Stimulated activated CD4-positive, alpha-beta T cell treated with anti-CD3 and anti-CD28 coated beads, TNF-alpha, amount 100 ng/mL, for 1 hour (primary cell): ENCODE measurements at places on chromosomes 7 and 10.

GRCh38 chr7:72413886-72414285 is 1.7 kb upstream of the CALN1 start:
- DNase-seq, result no peak

DNA sequence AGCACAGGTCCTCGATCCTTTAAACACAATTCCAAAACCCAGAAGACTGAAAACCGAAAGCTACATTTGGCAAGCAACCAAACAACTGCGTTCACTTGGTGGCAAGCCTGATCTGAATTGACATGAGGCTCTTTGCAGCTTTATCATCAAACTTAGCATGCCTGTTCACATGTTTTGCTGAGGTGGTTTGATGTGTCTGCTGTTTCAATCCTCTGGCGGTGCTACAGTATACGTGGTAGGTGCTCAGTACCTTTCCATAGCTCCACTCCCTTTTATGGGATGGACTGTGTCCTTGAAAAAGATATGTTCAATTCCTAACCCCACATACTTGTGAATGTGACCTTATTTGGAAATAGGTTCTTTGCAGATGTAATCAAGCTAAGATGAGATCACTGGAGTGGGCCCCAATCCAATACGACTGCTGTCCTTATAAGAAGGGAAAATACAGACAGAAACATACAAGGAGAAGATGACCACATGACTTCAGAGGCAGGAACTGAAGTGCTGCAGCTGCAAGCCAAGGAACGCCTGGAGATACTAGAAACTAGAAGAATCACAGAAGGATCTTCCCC is 33.4 kb downstream of the CCDC6 start:
- no peak for DNase-seq

GRCh38 chr10:17792991-17793390 is 16.2 kb upstream of the MRC1 start:
- no peak for DNase-seq

- no peak for DNase-seq
Measured at GRCh38 chr7:140635345-140635744, 5.3 kb downstream of the DENND2A start.

- DNase-seq, result no peak
Measured at GRCh38 chr7:95993380-95993779, 221.0 kb downstream of the DYNC1I1 start.

- no peak for DNase-seq
Measured at GRCh38 chr10:89966211-89966610, 264.8 kb downstream of the KIF20B start.

DNA sequence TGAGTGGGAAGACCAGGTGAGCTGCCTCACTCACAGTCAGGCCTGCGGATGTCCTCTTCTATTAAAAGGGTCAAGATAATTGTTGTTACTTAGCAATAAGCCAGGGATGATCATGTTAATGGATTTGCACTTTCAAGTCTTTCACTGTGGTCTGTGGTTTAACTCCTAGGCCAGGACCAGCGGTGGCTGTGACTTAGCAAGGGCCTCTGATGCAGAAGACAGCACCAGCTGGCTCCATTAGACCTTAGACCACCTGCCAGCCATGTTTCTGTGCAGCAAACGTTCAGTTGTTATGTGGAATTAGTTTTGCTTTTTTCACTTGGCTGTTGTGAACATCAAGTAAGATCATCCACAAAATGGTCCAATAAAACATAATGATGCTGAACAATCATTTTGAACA is 537.3 kb downstream of the TNS3 start:
- no peak for DNase-seq

GRCh38 chr7:13151978-13152377 is 464.5 kb downstream of the ARL4A start:
- no peak for DNase-seq

GRCh38 chr10:106023329-106023728 is 1141.2 kb downstream of the SORCS1 start:
- DNase-seq, result no peak

GRCh38 chr7:154178895-154179294 is 126.7 kb downstream of the DPP6 start:
- no peak for DNase-seq

DNA sequence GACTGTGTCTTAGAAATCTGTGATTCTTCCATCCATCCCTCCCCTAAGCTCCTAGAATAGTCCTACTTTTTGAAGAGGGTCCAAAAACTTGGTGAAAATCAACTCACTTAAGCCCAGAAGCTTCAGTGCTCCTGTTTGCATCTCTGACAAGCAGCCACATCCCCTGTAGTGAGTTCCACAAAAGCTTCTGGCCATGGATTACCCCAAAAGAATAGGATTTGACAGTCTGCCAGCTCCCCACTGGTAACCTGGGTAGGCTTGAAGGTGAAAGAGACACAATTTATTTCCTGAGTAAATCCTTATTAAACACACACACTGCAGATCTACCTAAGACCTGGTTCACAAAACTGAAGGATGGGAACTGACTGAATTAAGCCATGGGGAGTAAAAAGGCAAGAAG is 46.5 kb downstream of the LGI1 start:
- no peak for DNase-seq

GRCh38 chr10:11705722-11706121 is 36.5 kb upstream of the ECHDC3 start:
- no peak for DNase-seq

DNA sequence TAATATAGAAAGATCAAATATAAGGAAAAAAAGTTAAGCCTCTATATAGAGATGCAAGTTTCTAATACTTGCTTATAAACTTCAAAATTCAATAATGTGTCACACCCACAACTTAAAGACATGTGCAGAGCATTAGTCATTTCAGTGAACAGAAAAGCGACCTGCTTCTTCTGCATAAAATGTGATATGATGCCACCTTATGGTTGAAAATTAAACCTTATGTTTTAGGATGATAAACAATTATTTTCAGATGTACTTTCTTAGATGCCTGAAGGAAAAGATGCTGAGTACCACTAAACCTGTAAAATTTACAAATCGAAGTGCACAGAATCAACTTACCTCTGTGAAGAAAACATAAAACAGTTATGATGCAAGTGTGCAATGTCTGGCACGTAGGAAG is 96.0 kb downstream of the MTERF1 start:
- no peak for DNase-seq

GRCh38 chr7:46115410-46115809 is 194.3 kb upstream of the IGFBP3 start:
- no peak for DNase-seq

GRCh38 chr7:136214356-136214755 is 237.2 kb upstream of the MTPN start:
- no peak for DNase-seq

DNA sequence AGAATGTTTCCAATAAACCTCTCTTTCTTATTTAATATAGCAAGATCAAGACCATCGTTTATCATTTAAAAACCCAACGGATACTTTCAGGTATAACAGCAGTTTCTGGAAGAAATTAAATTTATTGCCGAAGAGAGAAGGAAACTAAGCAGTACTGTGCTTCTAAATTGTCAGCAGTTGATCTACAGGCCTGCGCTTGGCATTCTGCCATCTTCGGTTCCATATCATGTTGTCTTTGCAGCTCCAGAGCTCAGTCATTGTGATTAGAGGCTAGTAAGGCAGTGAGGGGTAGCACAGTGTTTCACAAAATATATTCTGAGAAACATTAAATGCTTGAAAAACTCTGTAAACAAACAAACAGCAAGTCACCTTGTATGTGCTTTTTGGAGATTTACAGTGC is 301.3 kb downstream of the REEP3 start:
- DNase-seq, result no peak

- DNase-seq, result no peak
Measured at GRCh38 chr7:125423458-125424155, 494.0 kb upstream of the POT1 start.

DNA sequence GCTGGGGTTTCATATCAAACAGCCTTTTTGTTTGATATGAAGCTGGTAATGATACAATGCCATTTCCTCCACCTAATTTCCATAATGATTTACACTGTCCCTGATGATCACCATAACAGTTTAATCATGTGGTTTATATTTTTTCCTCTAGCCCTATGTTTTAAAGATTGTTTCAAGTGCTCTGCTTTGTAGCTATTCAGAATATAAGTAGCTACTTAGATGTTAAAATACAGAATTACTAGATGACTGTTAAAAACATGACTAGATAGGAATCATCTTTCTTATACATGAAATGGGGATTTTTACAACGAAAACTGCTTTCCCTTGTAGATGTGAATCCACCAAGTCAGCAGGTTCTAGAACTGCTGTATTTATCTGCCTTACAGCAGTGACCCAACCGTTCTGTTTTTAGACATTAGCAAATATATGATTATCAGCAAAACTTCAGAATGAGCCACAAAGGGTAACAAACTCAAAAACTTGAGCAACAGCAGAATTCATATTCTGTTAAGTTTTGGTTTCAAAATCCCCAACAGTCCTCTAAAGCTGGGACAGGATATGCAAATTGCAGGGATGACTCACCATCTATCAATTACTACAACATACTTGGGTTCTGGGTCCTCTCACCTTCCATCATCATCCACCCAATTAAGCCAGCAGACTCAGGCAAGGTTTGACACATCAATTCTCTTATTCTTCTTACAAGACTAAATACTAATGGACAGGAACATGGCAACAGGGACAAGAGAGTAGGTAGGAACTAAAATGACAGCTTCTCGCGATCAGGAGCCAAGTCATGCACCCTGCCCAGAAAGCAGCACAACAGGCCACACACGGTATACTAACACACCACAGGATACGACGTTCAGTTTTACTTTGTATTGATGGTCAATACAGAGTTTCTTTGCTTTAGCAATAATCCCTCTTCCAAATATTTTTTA is 83.9 kb downstream of the PIP4K2A start:
- DNase-seq, result no peak

DNA sequence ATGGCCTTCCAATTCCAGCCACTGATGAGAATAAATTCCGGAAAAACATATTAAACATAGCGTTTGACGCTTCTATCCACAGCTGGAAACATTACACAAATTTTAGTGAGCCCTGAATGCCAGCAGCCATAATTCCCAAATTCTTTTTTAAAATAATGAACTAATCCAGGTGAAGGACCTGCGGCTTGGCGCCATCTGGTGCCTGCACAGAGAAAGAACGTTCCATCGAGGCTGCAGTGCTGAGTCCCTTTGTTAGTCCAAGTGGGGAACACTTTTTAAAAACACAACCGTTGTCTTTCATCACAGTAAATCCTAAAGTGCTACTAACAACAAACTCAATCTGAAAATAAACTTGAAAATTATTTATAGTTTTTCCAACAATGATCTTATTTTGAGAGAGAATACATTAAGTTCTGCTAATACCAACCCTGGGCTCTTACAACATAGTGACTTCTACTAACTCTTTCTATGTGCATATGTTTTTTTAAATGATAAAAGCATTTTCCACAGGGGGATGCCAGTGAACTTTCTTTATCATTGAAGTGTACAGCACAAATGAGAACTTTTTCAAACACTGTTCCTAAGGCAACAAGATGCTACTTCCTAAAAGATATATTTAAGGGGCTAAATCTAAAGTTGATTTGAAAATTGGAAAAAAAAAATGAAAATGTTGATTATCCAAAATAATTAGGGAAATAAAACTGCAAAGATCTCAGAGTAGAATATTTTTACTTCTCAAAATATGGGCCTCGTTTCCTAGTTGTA is 166.9 kb upstream of the RNF32 start:
- no peak for DNase-seq

DNA sequence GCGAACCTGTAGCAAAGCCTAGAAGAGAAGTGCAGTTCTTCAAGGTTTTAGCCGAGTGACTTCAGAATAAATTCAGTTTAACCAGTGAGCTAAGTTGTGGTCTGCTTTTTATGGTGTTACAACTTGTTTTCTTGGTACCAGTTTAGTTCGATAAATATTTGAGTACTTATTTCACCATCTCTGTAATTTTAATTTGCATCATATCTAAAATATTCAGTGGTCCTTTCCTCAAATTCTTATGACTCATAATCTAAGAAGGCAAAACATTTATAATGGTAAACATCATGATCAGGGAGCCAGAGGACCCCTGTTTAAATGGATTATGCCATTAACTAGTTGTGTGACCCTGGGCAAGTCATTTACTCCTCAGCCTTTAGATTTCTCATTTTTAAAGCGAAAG is 4.1 kb upstream of the BMPER start:
- no peak for DNase-seq

GRCh38 chr10:5975641-5976473 is 1.5 kb downstream of the IL15RA start:
- peak; percentile 11 for DNase-seq

GRCh38 chr7:38425509-38425908 is 152.1 kb upstream of the TARP start:
- DNase-seq, result no peak

DNA sequence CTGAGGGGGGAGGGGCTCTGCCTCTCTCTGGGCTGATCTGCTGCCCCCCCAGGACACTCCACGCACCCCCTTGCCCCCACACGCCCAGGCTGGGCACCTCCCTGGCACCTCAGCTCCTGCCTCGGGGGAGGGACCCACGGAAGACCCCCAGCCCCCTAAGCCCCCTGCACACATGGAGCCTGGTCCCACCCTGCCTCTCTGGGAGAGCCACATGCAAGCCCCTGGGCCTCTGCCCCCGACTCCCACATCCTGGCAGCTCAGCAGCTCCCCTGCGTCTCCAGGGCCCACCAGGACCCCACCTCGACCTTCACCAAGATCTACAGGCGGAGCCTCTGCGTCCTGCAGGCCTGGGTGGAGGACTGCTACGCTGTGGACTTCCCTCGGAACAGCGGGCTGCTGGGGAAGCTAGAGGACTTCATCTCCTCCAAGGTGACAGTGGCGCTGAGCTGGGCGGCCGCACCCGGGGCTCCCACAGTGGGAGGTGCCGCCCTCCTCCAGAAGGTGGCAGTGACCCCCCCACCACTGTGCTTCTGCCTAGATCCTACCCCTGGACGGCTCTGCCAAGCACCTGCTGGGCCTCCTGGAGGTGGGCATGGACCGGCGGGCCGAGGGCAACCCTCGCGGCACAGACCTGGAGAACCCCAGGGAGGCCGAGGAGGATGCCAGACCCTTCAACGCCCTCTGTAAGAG is 18.7 kb upstream of the UTF1 start:
- no peak for DNase-seq

- no peak for DNase-seq
Measured at GRCh38 chr7:156603629-156604028, 36.9 kb upstream of the RNF32 start.

- no peak for DNase-seq
Measured at GRCh38 chr7:151727579-151728285, 149.2 kb downstream of the PRKAG2 start.

- DNase-seq, result no peak
Measured at GRCh38 chr10:59064759-59065539, 111.5 kb upstream of the PHYHIPL start.
